ENCODE measurements at places on chromosomes 2 and 18. TPM values are rescaled to one million over a fixed set of nuclear protein-coding genes. Genes with fewer than 3 reads are reported as not detected.

Gene SIGLEC15
- 41.1 TPM for total RNA-seq

Gene PRKAG3
- not detected for total RNA-seq

DNA sequence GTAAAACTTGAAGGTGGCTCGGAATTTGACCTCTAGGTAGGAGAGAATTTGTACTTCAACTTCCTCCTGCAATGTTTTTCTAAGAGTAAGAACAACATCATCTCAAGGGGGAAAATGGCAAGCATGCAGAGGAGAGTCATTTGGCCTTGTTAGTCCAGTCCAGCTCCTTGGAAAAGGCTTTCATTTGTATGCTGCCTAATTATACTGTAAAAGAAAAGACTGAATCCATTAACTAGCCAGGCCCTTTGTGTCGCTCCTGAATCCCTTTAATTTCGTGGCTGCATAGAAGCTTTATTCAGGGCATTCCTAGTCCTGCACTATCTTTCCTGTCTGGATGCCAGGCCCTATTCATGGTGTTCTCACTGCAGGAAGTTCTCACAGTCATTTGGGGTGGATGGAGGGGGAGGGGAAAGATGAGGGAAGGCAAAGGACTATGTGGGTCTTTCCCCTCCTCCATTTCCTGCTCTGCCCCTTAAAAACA is 36.0 kb downstream of the PHLPP1 start:
- no peak for DNase-seq

DNA sequence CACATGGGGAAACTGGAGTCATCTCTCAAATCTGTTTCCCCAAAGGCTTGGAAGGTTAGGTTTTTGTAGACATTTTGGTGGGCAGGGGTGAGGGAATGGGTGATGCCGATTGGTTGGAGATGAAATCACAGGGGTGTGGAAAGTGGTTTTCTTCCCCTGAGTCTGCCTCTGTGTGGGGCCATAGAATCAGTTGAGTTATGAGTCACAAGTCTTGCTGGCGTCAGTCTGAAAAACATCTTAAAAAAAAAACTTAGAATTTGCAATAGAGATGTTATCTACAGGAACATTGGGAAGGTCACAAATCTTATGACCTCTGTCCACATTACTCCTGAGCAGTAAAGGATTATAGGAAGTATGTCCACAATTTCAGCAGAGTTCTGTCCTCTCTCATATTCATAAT is 314.6 kb downstream of the CNTNAP5 start:
- DNase-seq = no peak

- no peak for DNase-seq
These were observed 62.3 kb upstream of the DAPL1 start for GRCh38 chr2:158732573-158733429.

DNA sequence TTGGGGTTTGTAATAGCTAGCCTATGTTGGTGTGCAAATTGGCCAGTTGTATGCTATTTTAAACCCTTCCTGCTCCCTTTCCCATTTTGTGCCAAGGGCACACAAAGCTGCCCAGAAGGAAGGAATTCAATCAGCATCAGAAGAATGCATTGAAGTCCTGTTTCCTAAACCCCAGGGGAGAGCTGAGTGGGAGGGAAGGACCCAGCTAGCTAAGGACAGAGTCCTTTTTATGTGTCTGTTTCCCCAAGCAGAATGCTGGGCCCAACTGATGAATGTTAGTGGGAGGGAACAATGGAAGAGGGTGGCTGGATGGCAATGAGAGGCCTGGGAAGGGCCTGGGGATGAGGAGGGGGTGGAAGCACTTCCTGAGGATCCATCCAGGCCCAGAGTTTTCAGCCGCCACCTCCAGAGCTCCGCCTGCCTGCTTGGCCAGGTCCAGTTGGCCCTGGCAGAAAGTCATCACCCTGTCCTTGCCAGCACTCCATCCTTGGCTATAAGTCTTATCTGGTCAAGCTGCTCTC is 32.7 kb downstream of the MEX3C start:
- DNase-seq = no peak

DNA sequence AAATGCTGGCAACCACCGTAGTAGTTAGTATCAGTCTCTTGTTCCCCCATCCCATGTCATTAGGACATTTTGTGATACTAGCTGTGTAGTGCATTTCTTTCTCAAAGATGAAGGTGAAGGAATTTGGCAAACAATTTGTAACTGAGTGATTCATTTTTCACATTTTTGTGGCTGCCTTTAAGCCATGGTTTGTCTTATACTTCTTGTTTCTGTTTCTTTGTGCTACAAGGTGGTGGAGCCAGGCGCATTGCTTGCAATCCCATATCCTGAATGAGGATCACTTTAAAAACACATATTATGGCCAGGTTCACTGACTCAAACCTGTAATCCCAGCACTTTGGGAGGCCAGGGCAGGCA is 40.6 kb downstream of the GPD2 start:
- peak; percentile 28 for DNase-seq

GRCh38 chr2:65937379-65938160 is 497.4 kb upstream of the MEIS1 start:
- DNase-seq = no peak

GRCh38 chr2:235011607-235011928 is 59.8 kb downstream of the SH3BP4 start:
- DNase-seq = no peak

All from kidney epithelial cell (primary cell).